ENCODE measurements at places on chromosomes 1 and 21.

- DNase-seq, result no peak
Observed at GRCh38 chr1:167210966-167211674, 9.6 kb upstream of the POU2F1 start.

DNA sequence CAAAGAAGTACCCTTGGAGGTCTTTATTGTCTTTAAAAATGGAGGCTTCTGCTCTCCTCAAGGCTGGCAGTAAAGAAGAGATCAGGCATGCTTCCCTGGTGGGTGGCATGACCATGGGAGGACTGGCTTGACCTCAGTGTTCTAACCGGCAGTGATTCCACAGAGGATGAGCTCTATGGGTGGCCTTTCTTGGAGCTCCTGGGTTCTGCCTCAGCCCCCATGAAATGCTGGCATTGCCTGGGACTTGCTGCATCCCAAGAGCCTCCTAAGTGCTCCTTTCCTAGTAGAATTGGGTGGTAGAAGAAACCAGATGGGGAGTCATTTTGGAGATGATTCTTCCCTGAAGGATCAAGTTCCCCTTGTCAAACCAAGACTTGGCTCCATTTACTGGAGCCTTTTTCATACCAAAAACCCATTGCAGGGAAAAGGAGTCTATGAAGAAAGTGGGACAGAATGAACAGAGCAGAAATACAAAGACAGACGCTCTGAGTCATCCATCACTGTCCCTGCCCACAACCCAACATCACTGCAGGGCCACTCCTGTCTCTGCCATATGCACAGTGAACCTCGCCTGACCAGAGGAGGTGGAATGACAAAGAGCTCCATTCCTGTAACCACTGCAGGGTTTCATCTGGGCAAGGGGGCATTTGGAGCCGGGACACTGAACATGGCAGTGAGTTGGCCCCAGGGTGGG lies 42.4 kb downstream of the RIMS3 start:
- DNase-seq, result peak; percentile 6

- DNase-seq, result no peak
Observed at GRCh38 chr1:232968391-232968790, 18.0 kb downstream of the NTPCR start.

DNA sequence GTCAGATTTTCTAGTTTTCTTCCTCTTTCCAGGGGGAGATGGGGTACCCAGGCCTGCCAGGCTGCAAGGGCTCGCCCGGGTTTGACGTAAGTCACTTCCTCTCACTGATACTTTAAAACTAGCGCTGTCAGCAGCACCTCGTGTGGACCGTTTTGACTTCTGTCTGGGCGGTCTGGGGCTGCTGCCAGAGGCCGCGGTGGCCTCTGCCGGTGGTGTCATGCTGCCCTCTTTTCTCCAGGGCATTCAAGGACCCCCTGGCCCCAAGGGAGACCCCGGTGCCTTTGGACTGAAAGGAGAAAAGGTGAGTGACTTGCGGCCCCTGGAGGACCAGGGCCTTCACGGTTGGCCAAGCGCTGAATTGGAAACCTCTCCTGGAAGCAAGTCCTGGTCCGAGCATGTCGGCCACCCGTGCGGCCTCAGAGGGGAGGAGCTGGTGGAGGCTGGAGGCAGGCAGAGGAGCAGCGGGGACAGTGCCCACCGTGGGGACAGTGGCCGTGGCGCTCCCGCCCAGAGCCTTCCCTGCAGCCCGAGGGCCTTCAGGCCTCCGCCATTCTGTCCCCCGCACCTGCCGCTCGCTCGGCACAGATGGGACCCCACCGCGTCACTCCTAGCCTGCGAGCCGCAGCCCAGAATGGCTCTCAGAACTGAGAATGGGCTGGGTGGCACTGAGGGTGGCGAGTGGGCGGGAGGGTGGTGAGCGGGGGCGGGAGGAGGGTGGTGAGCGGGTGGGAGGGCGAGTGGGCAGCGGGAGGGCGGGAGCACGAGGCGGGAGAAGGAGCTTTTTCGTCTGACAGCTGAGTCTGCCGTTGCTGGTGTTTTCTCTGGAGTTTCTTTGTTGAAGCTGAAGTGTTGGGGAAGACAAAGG lies 9.4 kb downstream of the COL6A1 start:
- DNase-seq, result no peak

- DNase-seq, result no peak
Observed at GRCh38 chr1:168116327-168116799, 20.4 kb downstream of the GPR161 start.

GRCh38 chr1:208557723-208558094 lies 313.5 kb upstream of the PLXNA2 start:
- DNase-seq, result no peak

Measured in NCI-H446 treated with DMSO at 0.1 percent for 48 hours (cell line).